ENCODE measurements at places on chromosomes 13 and 19.

DNA sequence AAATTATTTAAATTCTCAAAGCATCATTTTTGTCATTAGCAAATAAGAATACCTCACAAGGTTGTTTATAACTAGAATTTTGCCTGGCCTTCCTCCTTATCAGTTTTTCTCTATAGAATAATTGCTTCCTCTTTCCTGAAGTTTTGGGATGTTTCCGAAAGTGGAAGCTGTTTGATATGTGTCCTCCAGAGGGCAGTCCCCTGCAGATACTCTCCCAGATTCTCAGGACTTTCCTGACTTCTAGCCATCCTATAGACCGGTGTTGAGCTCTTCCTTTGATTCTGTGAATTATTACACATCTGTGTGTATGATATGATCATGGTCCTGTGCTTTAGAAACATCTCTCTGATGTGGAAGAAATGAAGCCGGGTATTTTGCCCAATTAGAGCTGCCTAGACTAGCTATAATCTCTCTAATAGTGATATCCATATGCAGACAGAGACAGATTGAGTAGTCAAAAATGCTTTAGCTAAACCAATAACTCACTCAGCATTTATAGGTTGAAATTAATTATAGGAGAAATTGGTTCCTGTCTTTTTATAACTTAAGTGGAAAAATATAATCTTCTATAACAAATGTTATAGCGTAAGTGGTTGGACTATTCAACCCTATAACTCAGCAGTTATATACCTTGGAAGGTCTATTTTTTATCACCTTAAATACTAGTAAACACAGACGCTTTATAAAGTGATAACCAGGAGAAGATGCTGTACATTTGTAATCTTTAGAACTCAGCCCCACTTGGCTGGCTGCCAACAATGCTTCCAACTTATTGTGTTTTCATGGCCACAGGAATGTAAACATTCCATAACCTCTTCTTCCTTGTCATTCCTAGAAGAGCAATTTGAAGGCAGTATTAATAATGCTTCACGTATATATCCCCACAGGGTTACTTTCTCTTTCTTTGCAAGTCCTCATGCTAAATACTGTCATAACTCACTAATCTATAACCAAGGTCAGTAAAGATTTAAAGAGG is 201.0 kb upstream of the RXFP2 start:
- no peak for DNase-seq

DNA sequence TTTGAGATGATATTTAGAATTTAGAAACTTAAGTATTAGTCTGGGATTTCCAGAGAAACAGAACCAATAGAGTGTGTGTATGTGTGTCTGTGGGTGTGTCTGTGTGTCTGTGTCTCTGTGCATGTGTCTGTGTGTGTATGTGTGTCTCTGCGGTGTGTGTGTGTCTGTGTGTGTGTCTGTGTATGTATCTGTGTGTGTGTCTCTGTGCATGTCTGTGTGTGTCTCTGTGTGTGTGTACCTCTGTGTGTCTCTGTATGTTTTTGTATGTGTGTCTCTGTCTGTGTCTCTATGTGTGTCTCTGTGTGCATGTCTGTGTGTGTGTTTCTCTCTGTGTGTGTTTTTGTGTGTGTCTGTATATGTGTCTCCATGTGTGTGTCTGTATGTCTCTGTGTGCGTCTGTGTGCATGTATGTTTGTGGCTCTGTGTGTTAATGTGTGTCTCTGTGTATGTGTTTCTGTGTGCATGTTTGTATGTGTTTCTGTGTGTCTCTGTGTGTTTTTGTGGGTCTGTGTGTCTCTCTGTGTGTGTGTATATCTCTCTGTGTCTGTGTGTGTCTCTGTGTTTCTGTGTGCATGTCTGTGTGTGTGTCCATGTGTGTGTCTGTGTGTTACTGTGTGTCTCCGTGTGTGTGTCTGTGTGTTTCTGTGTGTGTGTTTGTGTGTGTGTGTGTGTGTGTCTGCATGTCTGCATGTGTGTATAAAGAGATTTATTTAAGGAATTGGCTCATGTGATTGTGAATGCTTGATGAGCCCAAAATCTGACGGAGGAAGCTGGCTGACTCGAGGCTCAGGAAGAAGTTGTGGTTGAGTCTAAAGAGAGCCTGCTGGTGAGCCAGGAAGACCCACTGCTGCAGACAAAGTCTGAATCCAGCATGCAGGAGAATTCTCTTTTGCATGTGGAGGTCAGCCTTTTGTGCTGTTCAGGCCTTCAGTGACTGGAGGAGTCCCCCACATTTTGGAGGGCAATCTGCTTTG is 22.2 kb downstream of the GPR42 start:
- DNase-seq = no peak

GRCh38 chr19:5803752-5804515 is 933 bp upstream of the NRTN start:
- DNase-seq = peak; percentile 94

DNA sequence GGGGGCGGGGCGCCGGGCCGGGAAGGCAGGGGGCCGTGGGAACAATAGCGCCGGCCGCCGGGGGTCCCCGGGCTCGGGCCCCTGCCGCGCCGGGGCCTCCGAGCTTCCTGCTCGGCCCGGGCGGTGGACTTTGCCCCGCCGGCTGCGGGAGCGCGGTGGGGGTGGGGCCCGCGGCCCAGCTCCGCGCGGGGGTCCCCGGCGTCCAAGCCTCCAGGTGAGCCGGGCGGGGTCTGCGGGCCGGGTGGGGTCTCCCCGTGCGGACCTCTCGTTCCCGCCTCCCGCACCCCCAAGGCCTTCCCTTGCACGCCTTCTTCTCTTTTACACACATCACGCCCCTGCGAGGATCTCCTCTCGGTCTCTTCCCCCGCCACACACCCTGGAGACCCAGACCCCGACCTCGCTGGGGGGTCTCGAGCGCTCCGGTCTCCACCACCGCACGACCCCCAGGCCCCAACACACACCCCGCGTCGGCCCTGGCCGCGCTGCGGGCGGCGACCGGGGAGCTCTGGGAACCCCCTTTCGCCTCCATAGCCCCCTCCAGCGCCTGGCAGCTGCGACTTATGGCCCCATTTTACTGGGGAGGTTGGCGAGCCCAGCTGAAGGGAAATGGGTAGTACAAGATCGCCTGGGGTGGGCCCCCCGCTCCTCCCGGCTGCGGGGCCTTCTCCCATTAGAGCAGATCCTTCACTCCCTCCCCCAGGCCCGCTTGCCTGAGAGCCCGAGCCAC is 711 bp downstream of the CAMSAP3 start:
- no peak for DNase-seq

GRCh38 chr19:16207063-16207462 is 9.4 kb downstream of the AP1M1 start:
- no peak for DNase-seq

DNA sequence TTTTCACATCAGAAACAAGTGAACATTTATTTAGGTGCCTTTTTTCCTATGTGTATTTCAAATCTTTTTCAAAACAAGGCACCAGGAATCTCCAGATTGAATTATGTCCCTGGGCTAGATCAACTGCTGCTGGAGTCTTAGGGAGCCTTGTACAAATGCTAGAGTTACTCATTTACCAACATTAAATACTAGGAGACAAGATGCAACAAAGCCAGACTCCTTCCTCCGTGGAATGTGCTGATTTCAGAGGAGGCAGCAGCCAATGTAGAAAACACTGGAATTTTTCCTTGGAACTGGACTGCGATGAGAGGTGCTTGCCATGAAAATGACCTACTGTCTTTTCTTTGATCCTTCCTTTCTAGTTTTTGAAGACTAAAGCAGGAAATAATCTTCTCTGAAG is 1514.7 kb upstream of the MIR17HG start:
- DNase-seq = no peak

- no peak for DNase-seq
These were observed 31.0 kb upstream of the KATNAL1 start for GRCh38 chr13:30338331-30338851.

GRCh38 chr19:19530889-19531288 is 2.2 kb downstream of the YJEFN3 start:
- DNase-seq = no peak

DNA sequence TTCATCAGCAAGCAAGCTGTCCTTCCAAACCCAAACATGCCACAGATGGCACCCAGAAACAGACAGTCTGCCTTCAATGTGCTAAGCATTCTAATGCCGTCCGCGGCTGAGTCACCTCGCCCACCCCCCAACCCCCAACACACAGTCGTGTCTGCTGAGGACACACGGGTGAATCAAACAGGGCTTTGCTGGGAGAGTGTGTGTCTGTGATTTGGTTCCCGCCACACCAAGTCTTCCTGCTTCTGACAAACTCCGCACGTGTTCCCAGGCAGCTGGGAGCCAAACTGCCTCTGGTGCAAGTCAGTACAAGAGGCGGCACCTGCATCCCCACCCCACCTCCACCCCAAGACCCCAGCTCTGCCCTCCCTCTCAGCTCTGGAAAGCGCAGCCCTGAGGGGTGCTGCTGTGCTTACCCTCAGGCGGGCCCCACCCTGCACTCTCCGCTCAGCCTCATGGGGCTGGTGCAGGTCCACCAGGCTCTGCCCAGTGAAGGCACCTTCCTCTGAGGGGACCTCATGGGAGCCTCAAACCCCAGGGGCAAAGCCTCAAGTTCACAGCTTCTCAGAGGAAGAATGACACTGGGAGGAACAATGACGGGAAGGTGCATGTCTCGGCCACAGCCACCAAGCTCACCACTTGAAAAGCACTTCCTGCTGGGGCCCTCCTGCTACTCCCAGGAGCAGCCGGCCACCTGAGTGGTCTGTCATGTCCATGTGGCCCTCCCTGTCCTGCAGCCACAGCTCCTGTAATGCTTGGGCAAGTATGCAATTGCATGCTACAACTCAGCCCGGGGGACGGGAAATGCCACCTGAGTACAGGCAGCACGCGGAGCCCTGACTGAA is 15.0 kb upstream of the SLC35E1 start:
- DNase-seq = peak; percentile 62

- DNase-seq = no peak
These were observed 1.7 kb downstream of the SLC7A1 start for GRCh38 chr13:29593605-29594297.

DNA sequence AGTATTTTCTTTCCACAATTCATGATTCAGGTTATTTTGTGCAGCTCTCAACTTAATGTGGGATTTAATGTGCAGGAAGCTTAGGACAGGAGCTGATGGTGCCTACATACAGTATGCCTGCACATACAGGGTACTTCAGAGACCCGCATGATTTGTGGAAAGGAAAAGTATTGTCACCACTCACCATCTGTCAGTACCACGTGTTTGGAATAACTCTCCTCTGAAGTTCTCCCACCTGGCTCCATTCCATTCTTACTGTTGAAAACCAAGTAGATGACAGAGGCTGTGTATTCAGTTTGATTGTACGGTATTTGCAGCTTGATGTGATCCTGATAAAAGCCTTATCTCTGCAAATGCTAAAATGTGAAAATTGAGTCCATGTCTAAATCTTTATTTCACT is 85.7 kb downstream of the ZAR1L start:
- DNase-seq = no peak

DNA sequence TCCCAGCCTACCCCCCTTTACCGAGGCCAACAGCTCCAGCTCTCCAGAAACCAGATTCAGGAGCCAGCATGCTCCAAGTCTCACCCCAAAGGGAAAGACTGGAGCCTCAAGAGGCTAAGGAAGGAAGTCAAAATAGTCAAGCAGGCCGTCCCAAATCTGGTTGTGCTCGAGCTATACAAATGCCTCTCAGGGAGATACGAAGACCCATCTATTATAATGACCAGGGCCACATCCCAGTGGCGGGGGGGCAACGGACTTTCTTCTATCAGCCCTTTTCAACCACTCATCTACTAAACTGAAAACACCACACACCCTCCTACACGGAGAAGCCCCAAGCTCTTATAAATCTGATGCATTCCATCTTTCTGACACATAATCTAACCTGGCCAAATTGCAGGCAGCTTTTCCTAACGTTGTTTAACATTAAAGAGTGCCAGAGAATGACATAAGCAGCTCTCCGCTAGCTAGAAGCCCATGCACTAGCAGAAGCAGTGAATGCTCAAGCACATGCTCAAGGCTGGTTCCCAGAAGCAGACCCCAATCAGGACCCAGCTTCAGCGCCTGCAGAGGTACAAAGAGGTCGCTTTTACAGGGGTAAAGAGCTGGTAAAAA is 104.6 kb upstream of the ZNF98 start:
- DNase-seq = no peak

DNA sequence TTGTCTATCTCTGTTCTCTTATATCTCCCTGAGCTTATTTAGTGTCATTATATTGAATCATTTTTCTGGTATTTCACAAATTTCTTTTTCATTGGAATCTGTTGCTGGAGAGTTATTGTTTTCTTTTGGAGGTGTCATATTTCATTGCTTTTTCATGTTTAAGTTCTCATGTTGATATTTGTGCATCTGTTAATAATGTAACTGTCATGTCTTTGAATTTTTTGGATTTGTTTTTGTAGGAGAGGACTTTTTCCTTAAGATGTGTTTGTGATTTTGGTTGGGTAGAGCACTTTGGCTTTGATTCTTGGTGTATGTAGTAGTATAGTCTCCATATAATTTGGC is 64.0 kb downstream of the DNAJC3 start:
- DNase-seq = no peak

DNA sequence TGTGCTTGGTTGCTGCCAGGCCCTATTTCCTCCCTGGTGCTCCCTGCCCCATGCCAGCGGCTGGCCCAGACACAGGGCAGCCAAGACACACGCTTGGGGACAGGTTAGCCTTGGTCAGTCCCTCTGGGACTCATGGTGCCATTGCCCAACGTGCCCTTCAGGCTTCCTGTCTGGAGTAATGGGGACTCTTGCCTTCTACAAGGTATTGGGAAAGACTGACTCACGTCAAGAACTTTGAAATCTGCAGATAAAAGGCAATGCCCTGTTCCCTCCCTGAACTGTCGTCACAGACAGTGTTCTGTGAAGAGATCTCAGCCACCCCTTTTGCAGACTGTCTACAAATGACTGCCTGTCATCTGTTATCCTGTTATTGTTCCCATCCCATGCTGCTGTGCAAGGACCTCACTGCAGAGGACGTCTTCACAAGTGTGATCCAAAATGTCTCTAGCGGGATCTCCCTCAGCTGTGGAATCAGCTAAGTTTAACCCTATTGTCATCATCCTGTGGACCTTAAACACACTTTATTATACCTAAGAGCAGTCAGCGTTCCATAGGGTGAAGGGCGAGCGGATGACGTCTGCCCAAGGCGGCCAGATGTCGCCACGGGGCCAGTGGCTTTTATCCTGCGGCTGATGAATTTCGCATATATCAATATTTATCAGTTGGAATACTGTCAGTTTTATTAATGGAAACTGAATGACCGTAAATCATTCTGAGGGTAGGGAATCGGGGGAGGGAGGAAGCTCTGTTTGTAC is 59.0 kb downstream of the GSX1 start:
- no peak for DNase-seq

DNA sequence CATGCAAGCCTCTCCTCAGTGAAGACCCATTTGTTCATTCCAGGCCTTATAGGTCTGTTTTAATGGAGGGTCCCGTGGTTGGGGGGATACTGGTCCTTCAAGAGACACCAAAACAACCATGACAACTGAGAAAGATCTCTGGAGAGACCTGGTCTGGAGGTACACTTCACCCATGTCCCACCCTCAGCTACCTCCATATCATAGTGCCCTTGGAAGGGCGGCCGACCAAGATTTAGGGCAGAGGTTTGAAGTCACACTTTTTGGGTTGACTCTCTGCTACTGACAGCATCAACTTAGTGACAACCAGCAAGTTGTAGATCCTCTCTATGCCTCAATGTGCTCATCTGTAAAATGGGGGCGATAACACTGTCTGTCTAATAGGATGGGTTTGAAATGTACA is 177.3 kb downstream of the TSHZ3 start:
- DNase-seq = no peak

All from MM.1S (cell line).